ENCODE measurements at places on chromosomes 3 and 15.

- no peak for DNase-seq
Observed at GRCh38 chr3:43915546-43915945, 224.8 kb downstream of the ABHD5 start.

- no peak for DNase-seq
Observed at GRCh38 chr3:15979495-15979894, 181.7 kb upstream of the ANKRD28 start.

GRCh38 chr3:41260063-41260450, 60.8 kb downstream of the CTNNB1 start:
- DNase-seq: no peak

- DNase-seq: no peak
Observed at GRCh38 chr3:123447749-123448517, 957 bp downstream of the ADCY5 start.

GRCh38 chr15:87401973-87402372, 854.6 kb downstream of the NTRK3 start:
- no peak for DNase-seq
